ENCODE measurements at places on chromosomes 7 and 10.

DNA sequence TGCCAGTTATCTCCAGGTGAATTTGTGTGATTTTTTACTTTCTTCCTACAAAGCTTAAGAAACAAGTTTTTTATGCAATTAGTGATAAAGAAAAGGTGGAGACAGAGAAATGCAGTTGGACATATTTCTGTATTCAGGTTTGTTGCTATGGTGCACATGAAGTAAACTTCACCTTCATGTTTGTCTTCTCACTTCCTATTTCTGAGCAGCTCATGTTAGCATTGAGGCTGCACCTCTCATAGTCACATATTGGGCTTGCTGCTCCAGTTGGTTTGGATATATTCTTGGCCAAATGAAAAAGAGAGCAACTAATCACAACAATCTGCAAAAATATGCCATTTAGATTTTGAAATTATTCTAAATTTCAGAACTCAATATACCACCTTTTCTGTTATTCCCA is 475.6 kb upstream of the ZWINT start:
- DNase-seq = no peak

GRCh38 chr7:78326876-78327275 is 528.3 kb downstream of the PHTF2 start:
- DNase-seq = no peak

GRCh38 chr10:132869621-132870020 is 72.7 kb downstream of the CFAP46 start:
- peak; percentile 30 for DNase-seq

DNA sequence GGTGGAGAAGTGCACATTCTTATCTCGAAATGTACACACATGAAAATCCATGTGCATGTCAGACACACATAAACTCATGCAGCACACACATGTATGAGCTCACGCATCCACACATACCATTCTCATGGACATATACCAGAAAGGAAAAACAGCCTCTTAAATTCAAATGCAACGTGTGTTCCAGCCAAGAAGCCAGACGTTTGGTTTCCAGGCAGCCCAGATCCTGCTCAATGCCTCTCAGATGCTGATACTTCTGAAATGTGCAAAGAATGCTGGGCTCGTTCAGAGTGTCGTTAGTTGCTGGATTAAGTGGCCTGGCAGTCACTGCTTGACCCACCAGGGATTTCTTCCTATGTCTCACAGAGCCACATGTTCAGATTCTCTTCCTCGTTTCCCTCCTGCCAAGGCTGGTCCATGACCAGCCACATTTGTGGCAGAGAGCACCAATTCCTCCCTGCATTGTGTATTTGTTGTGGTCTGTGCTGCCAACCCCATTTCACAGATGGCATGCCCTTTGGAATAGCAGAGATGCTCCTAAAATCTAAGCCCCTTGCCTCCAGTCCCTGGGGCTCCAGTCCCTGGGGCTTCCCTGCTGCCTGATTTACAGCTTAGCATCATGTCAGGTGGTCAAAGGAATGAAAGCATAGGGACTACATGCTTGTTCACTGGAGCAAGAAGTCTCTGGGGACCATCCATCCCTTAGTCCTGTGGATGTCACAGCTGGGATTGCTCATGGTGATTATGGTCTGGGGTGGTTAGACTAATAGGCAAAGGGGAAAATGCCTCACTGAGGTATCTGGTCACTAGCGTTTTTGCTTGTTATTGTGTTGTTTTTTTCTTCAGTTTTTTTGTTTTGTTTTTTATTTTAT is 426.6 kb downstream of the PLXNA4 start:
- DNase-seq = no peak

DNA sequence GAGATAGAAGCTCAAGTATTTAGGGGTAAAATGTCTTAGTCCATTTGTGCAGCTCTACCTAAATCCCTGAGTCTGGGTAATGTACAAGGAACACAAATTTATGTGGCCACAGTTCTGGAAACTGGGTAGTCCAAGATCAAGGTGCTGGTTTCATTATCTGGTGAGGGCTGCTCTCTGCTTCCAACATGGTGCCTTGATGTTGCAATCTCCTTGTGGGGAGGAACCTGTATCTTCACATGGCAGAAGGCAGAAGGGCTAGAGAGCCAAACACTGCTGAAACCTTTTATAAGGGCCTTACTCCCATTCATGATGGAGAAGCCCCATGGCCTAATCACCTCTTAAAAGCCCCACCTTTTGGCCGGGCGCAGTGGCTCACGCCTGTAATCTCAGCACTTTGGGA is 8.7 kb upstream of the BAZ1B start:
- no peak for DNase-seq

GRCh38 chr10:92187101-92187500 is 103.8 kb downstream of the CPEB3 start:
- no peak for DNase-seq

DNA sequence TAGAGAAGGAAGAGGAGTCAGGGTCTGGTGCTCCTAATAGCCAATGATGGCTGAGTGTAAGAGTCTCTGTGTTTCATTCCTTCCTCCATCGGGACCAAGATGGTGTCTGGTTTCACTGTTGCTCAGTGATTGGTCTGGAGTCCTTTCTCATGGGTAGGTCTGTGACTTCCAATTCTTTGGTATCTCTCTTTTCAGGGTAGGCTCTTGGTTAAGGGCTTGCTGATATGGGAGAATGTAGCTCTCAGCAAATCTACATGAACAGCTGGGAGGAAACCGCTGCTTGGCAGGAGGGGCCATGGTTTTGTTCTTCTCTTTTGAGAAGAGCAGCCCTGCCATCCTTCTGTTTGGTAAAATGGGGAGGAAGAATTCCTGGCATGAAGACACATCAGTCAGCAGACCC is 209.1 kb upstream of the PODXL start:
- no peak for DNase-seq

- DNase-seq = no peak
Measured at GRCh38 chr7:31478721-31479120, 35.2 kb upstream of the ITPRID1 start.

DNA sequence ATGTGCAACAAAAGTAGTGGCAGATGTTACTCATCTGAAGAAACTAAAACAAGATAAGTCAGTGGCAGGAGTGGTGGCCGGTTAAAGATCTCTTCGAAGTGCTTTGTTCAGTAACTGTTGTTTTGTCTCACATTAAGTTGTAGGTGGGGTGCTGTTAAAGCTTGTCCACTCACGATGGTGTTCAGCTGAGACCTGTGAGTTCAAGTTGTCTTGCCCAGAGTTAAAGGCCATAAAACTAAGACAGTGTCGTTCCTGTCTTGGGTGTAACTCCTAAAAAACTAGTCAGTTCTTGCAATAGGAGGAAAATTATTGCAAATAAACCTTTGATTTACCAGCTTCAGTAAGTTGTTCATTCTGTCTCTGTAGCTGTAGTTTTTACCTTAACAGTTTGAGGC is 857 bp upstream of the FOXP2 start:
- no peak for DNase-seq

- no peak for DNase-seq
Measured at GRCh38 chr10:97532935-97533671, 34.4 kb downstream of the UBTD1 start.

DNA sequence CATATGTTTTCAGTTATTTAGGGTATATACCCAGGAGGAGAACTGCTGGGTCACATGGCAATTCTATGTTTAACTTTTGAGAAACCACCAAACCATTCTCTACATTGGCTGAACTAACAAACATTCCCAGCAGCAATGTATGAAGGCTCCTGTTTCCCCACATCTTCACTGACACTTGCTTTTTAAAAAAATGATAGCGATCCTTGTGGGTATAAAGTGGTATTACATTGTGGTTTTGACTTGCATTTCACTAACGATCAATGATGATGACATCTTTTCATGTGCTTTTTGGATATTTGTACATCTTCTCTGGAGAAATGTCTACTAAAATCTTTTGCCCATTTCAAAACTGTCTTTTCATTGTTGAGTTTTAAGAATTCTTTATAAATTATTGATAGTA is 51.2 kb upstream of the ANAPC16 start:
- DNase-seq = no peak

GRCh38 chr7:157138424-157139110 is at the start of gene UBE3C:
UBE3C (plus strand) TSS chr7:157138926; CDS start chr7:157139273, 347 bp downstream.
- peak; percentile 80 for DNase-seq

- DNase-seq = no peak
Measured at GRCh38 chr10:131446171-131446570, 134.7 kb upstream of the TCERG1L start.

DNA sequence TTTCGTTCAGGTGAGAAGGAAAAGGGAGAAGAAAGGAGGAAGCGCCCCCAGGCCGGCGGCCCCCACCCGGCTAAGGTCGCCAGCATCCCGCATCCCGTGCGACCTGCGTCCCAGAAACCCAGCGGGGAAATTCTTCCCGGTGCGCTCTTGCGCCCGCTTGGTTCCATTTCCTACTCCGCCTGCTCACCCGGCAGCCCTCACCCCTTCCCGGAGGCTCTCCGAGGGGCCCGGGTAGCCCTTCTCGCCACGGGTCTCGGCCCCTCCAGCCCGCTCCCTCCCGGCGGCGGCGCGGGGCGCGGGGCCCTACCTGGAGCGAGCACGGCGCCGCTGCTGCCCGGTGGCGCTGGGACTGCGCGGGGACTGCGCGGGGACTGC is at the start of gene PRKCQ:
TSS of gene PRKCQ (minus strand) at position 373 of the 375 bp plus-strand sequence. CDS start 65,141 bp downstream, outside the sequence.
- no peak for DNase-seq

DNA sequence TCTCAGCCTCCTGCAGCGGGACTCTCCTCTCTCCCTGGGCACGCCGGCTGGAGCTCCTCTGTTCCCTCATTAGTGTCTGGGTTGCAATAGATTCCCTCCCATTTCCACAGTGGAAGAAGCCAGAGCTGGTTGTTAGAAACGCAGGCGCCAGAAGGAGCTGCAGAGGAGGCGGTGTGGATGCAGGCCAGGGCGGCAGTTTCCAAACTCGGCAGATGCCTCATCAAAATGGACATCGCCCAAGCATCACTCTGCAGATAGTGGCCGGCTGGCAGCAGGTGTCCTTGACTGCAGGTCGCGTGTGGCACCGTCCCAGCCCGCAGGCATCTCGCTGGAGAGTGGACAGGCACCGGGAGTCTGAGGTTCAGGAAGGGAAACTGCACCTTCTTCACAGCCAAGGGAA is 201.8 kb downstream of the TCERG1L start:
- DNase-seq = no peak

DNA sequence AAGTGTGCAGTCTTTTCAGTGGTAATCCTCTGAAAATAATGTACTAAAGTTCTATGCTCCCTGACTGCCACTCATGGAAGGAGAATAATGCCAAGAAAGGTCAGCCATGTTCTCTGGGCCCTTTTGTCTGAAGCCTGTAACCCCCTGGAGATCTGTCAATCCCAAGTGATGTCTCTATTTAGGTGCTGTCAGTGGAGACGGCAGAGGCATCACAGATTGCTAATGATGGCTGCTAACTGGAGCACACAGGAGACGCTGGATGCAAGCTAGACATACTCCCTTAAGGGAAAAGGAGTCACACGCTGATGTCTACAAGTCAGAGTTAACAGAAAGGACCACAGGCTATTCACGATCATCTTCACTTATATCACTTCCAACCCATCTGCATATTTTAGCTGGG is 118.8 kb downstream of the RSU1 start:
- no peak for DNase-seq

All from RWPE2 (cell line).